Lower leg skin (tissue), 4 donors: ENCODE measurements at places on chromosomes 2 and 18. TPM values are rescaled to one million over a fixed set of nuclear protein-coding genes. Genes with fewer than 3 reads are reported as not detected.

GRCh38 chr2:172582656-172583055, 26.8 kb downstream of the PDK1 start:
- DNase-seq, result no peak

- DNase-seq, result no peak
These were observed 1.0 kb downstream of the IMPACT start for GRCh38 chr18:24427484-24427883.

DNA sequence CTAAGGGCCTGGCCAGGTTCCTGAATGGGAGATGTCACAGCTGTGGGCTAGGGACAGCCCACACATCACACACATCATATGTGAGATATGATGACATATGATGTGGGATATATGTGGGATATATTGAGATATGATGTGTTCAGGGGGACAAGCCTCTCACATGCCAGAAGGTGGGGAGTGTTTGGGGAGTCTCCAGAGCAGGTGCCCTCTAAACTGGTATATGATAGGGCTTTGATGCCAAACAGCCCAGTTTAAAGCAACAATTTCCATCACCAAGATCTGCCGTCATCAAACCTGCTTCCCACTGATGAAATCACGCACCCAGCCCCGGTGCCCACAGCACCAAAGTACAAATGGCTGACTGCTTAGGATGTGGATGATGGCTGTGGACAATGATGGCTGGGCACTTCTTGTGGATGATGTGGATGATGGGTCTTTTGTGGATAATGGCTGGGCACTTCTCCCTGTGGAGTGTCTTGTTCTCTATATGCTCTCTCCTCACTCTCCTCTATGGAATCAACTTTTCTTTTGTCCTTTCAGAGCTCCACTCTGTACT, 50.9 kb downstream of the FBLN7 start:
- DNase-seq, result no peak

DNA sequence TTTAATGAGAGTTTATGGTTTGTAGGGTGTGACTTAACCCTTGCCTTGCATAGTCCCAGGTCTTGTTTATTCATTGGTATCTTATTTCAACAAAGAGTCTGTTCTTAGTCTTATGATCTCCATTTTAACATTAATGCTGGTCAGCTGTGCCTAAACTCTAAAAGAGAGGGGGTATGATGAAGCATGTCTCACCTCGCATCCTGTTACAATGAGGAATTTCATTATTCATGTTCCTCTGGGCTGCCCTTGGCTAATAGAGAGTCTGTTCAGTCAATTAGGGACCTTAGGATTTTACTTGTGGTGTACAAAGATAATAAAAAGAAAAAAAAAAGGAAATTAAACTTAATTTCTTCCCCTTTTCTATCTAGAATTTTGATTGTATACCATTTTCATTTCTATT, 831.9 kb upstream of the CDH2 start:
- DNase-seq, result no peak

DNA sequence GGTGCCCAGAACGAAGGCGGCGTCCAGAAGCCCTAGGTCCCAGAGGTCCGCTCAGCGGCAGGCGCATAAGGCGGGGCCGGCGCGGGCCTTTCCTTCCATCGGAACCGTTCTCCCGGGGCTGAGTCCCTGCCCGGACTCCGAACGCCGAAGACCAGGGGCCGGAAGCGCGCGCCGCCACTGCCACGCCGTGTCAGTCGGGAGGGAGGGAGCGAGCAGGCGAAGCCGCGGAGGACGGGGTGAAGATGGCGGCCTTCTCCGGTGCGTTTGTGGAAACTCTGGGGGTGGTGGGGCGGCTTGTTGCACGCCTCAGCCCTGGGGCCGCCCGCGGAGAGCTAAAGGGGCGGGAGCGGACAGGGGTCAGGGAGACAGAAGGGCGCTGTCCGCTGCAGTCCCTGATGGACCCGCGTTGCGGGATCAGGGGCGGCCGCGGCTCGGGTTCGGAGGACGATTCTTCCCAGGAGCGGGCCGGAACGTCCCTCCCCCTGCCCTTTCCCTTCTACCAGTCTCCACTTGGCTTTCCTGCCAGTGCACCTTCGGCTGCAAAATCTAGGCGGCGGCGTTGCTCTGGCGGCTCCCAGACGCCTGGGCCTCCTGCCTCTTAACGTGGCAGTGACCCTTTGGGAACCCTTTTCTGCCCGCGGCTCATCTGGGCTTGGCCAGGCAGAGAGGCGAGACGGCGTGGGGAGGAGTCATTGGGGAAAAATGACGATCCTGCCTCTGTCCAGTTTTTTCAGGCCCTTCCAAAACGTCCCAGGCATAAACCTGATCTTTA, at the start of gene DDX1:
Gene DDX1 (plus strand): TSS at position 177 of the 772 bp plus-strand sequence. CDS start 66 bp downstream, at position 243.
- peak; percentile 73 for DNase-seq

DNA sequence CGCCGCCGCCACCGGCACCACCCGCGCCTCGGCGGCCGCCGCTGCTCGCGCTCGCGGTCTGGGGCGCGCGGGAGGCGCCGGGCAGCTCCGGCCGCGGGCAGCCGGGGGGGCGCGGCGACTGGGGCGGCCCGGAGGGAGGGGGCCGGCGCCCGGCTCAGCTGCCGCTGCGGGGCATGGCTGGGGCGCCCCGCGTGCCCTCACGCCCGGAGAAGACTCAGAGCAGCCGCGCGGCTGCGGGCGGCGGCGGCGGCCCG, 295 bp downstream of the GAREM1 start:
- no peak for DNase-seq

GRCh38 chr18:7038330-7038851, 79.2 kb downstream of the LAMA1 start:
- DNase-seq, result peak; percentile 85

Gene DHRS9
- 1.4 TPM for total RNA-seq

DNA sequence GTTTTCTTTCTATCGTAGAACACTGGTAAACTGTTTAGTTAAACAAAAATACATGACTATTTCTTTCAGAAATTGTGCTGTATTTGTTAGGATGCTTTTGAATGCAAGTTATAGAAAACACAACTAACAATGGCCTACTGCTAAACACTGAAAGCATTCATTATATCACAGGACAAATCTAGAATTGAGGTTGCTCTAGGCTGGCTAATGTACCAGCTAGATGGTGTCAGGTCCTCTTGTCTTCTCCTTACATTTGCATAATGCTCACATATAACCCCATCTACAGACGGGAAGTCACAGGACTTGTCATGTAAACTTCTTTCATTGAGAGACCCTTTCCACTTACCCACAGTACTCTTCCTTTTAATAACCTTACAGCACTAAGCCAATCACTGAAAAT, 586.8 kb downstream of the DSC3 start:
- no peak for DNase-seq

DNA sequence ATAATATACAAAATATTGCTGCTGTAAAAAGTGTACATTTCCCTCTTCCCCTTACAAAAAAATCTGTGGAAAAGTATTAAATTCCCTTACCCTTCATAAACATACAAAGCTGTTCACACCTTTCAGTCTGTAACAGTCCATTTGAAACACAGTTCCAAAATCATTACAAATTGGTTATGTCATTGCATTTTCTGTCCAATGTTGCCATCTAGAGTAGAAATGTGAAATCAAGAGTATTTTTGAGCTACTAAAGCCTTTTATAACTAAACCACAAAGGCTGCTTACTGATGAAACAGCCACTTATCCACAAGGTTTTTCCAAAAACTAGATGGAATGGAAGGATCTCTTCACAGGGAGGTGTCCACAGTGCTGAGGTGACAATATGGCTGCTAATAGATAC, 72.5 kb downstream of the SS18 start:
- no peak for DNase-seq

Gene PTPRN
- total RNA-seq, result not detected

Gene SEPTIN10
- 105 TPM for total RNA-seq

Gene PMAIP1
- 34.3 TPM for total RNA-seq

GRCh38 chr2:159249990-159250715, 36.4 kb downstream of the WDSUB1 start:
- peak; percentile 90 for DNase-seq

Gene INHBB
- total RNA-seq, result 47.9 TPM

GRCh38 chr2:201837824-201838431, 31.6 kb downstream of the CDK15 start:
- DNase-seq, result no peak

GRCh38 chr2:156867201-156867600, 390.3 kb upstream of the GALNT5 start:
- DNase-seq, result no peak

- DNase-seq, result no peak
These were observed 77.1 kb upstream of the GALNT5 start for GRCh38 chr2:157180359-157180758.

Gene HMSD
- total RNA-seq, result 0.65 TPM

DNA sequence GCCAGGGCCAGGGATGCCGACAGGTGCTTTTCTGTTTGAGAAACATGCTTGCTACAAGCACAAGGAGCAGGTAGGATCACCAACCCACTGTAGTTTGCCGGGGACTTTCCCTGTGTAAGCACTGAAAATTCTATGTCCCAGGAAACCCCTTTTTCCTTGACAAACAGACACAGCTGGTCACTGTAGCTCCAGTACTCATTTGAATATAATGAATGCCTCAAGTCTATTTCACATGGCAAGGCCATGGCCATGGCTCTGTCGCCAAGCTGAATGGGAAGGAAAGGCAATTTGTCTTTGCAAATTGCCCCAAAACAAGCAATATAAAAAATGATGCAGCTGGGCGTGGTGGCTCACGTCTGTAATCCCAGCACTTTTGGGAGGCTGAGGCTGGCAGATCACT, 49.6 kb upstream of the IGFBP2 start:
- no peak for DNase-seq

DNA sequence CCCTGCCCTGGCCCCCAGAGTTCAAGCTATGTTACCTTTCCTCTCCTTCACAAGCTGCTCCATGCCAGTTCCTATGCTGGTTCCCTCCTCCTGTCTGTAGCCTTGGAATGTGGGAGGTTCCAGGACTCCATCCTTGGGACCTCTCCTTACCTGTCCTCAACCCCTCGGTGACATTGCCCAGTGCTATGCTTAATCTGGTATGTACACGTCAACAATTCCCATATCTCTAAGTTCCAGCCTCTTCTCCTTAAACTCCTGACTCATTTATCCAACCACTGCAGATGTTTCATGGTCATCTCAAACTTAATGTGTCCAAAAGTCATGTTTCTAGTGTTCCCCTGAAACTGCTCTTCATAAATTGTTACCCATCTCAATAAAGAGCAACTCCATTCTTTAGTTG, 160.8 kb downstream of the TNS1 start:
- no peak for DNase-seq

Gene HAAO
- 4.3 TPM for total RNA-seq

Gene ADD2
- total RNA-seq, result 0.42 TPM

- DNase-seq, result no peak
These were observed 52.8 kb downstream of the EIF2AK3 start for GRCh38 chr2:88574445-88574844.

DNA sequence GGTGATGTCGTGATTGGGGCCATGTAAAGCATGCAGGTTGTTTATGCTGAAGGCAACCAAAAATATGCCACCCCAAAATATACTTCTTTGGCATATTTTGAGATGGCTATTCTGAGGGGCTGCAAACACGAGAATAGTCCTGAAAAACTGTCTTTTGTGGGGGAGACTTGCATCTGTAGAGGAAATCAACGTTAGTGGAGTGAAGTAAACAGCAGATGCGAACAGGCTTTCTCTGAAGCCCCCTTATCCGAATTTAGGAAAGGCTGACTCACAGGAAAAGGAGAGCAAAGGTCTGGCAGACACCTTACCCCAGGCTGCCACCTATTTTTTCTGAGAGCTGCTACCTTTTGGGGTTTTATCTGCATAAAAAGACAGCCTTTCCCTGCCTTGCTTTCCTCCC, 44.6 kb upstream of the MSH6 start:
- DNase-seq, result no peak

DNA sequence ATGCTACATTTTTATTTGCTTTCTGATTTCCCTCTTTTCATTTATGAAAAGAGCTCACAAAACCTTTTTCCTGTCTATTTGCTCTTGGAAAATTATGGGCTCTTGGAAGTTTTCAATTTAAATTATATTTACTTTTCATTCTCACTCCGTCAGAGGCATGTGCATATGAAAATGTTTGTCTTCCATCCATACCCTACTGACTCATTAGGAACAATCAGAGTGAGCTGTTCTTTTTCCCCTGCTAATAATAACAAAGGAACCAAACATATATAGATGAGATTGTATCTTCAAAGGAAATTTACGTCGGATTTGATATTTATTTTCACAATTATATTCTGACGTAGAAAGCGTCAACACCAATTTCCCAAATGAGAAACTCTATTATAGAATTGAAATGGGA, 1101.2 kb downstream of the TSN start:
- DNase-seq, result no peak

GRCh38 chr2:79782576-79783452, 270.0 kb downstream of the CTNNA2 start:
- DNase-seq, result no peak

DNA sequence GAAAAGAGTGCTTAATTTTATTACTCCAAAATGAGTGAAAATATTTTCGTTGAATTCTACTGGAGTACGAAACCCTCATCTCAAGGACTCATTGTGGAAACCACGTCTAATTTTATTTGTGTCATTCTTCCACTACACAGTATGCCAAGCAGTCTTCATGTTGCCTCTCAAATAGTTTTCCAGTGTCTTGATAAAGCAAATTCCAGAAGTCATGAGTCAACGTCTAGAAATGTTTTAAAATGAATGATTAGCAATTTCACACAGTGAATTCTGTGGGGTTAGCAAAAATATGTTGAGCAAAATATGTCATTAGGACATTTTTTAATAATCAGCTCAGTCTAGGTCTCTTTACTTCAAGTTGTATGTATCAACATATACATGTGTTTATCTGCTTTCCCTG, 865.5 kb downstream of the DSC3 start:
- no peak for DNase-seq

- DNase-seq, result peak; percentile 36
These were observed 60.4 kb upstream of the COPS8 start for GRCh38 chr2:237025090-237025865.

DNA sequence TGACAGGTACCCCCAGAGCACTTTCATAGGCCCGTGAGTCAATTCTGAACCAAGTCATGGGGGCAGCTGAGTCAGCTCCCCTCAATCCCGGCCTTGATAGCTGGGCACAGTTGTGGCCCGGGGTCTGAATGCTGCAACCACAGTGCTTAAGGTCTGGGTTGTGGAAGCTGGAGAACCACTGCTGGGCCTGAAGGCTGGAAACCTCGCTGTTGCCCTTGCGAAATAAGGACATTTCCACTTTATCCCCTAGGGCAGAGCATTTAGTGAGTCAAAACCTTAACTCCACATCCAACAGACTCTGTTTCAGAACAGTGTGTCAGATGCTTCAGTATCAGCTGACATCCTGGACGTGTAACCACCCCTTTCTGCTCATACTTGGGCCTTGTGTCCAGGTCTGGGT, 58.6 kb downstream of the SP110 start:
- DNase-seq, result no peak

Gene ASPRV1
- total RNA-seq, result 959 TPM

DNA sequence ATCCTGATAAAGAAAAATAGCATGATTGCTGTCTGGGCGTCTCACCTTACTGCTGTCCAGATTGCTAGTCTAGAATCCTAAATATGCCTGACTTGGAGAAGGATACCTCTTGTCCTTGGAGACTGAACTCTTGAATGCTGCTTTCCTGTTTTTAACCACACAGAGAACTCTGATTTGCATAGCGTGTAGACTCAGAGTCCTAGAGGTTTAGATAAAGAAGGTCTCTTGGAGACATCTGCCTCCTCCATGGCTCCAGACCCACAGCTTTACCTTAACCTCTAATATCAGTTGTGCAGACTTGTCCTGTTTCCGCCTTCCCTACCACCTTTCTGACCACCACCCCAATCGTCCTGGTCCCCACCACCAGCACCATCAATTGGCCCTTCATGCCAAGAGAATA, 292.6 kb upstream of the CYRIA start:
- DNase-seq, result no peak

GRCh38 chr2:28949617-28950305, 31.3 kb upstream of the TOGARAM2 start:
- no peak for DNase-seq

Gene CNDP1
- total RNA-seq, result not detected

- DNase-seq, result no peak
These were observed 12.7 kb downstream of the SPIRE1 start for GRCh38 chr18:12645254-12645653.
